Aorta (tissue), 5 donors: ENCODE measurements at places on chromosomes 6 and 20. TPM values are rescaled to one million over a fixed set of nuclear protein-coding genes. Genes with fewer than 3 reads are reported as not detected.

GRCh38 chr6:27672113-27672799 lies 199.4 kb upstream of the ZNF184 start:
- no peak for DNase-seq

DNA sequence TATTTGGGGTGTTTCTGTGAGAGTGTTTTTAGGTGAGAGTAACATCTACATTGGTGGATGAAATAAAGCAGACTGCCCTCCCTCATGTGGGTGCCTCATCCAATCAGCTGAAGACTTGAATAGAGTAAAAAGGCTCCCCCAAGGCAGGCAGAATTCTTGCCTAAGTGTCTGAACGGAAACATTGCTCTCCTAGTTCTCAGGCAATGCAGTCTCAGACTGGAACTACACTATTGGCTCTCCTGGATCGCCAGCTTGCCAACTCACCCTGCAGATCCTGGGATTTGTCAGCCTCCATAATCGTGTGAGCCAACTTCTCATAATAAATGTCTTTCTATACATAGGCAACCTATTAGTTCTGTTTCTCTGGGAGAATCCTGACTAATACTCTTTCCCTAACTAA lies 5.5 kb upstream of the TMEM170B start:
- DNase-seq = no peak

GRCh38 chr20:61720348-61720696 lies 345.4 kb downstream of the TAF4 start:
- DNase-seq = no peak

DNA sequence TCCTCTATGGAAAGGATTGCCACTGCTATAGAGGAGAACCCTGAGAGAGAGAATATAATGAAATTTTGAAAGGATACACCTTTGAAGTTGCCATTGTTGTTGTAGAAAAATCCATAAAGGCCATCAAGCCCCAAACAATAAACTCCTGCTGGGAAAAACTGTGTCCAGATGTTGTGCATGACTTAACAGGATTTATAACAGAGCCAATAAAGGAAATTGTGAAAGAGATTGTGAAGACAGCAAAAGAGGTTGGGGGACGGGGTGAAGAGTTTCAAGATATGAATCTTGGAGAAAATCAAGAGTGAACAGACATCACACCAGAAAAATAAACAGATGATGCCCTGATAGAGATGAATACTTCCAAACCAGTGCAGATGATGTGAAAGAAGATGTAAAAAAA lies 396.4 kb downstream of the BCKDHB start:
- DNase-seq = no peak

- no peak for DNase-seq
Measured at GRCh38 chr6:18820725-18821124, 433.6 kb downstream of the RNF144B start.

GRM1 gene
- 0.13 TPM for total RNA-seq

GRCh38 chr20:48056218-48056617 lies 270.9 kb upstream of the SULF2 start:
- DNase-seq = no peak

DNA sequence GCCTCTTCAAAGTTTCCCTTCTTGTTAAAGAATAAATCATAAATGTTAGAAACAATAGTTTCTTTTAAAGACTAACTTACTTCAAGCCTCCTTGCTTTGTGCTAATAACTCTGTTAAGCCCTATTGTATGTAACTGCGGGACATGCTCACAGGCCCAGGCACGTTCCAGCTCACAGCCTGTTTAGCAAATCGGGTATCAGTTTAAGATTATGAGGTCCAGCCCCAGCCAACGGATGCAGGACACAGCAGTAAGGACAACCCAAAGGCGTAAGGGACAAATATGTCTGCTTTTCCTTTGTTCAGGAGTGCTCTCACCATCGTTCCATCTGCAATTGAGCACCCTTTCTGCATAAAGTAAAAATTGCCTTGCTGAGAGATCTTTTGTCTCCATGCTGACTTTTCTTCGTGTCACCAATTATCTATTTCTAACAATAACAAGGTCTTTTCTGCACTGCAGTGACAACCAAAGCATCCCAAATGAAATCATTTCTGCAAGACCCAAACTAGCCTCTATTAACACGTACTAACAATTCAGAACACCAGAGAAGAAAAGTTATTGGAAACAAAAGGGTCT lies 1.4 kb downstream of the C6orf52 start:
- no peak for DNase-seq

VSX1 gene
- total RNA-seq = not detected

DNA sequence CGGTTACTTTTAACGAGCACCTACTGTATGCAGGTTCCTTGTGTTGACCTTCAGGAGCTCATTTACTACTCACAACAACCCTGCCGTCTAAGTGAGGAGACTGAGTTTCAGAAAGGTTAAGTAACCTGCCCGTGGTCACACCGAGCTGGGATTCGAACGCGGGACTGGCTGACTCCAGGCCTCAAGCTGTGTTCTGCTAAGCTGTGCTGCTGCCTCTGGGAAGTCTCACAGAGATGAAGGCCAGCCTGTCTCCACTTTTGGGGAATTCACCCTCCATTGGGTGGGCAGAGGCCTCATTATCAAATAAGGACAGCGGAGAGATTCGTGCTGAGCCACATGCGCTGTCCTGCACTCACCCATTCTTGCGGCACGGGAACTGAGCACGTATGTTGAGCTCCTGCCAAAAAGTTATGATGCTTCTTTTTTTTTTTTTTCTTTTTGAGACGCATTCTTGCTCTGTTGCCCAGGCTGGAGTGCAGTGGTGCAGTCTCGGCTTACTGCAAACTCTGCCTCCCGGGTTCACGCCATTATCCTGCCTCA lies 25.9 kb upstream of the MYT1 start:
- DNase-seq = peak; percentile 44

KCNB1 gene
- 2.0 TPM for total RNA-seq

FAM83B gene
- total RNA-seq = not detected

GRCh38 chr20:15154070-15154469 lies 816.7 kb upstream of the FLRT3 start:
- DNase-seq = no peak

DNA sequence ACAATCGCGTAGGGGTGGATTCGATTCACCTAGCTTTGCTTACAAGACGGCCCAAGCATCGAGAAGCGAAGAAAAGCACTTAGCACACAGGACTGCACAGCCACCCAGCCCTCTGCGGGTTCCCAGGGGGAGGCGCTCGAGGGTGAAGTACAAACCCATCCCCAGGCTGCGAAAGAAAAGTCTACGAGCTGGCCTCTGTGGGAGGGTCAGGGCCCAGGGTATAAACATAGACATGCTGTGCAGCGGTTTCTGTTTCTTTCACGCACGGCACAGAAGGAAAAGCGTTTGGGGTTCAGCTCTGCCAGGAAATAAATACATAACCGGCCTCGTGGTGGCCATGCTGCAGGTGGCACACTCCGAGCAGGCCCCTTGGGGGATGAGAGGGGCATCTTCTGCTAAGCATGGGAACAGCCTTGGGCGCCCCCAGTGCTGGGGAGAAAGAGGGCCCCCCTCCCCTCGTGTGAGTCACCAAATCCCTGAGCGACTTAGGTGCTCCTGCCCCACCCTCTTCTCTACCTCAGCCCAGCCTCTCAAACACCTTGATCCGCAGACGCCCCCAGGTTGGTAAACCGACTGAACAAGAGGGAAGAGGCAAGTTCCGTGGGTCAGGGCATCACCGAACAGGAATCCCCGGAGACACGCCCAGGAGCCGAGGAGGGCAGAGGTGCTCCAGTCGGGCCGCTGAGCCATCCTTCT lies 91.6 kb upstream of the RIPOR2 start:
- DNase-seq = no peak

DNA sequence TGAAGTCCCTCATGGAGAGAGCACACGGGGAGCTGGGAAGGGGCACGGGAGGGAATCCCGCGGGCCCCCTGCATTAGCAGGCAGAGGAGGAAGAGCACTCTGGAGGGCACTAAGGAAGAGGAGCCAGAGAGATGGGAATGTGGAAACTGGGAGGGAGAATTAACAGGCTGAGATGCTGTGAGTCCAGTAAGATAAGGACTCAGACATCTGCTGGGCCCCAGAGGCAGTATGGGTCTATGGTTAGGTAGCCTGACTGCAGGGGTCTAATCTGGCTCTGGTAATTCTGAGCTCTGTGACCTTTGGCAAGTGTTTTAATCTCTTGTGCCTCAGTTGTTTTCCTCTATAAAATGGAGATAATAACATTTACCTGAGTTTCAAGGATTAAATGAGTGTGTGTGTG lies 15.7 kb upstream of the SRSF3 start:
- DNase-seq = no peak

KCNK15 gene
- 5.0 TPM for total RNA-seq

- DNase-seq = no peak
Measured at GRCh38 chr20:7038029-7038428, 270.5 kb downstream of the BMP2 start.

DNA sequence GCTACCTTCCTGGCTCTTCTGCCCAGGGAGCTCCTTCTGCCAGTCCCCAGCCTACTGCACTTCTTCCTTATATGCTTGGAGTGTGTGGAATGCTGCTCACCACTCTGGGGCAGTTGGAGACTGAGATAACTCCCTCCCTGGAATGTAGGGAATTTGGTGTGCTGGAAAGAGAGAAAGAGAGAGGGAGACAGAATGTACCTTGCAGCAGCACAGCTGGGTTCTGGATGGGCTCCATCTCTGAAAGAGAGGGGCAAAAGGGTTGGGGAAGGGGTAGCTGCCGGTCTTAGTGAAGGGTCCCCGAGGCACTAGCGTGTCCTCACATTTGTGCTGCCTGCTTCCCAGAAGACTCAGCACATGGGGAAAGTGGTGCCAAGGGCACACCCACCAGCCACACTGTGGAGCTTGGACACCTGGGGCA lies 40.2 kb upstream of the DDR1 start:
- no peak for DNase-seq

MMP24 gene
- total RNA-seq = 1.2 TPM

MAP7 gene
- 3.3 TPM for total RNA-seq

DNA sequence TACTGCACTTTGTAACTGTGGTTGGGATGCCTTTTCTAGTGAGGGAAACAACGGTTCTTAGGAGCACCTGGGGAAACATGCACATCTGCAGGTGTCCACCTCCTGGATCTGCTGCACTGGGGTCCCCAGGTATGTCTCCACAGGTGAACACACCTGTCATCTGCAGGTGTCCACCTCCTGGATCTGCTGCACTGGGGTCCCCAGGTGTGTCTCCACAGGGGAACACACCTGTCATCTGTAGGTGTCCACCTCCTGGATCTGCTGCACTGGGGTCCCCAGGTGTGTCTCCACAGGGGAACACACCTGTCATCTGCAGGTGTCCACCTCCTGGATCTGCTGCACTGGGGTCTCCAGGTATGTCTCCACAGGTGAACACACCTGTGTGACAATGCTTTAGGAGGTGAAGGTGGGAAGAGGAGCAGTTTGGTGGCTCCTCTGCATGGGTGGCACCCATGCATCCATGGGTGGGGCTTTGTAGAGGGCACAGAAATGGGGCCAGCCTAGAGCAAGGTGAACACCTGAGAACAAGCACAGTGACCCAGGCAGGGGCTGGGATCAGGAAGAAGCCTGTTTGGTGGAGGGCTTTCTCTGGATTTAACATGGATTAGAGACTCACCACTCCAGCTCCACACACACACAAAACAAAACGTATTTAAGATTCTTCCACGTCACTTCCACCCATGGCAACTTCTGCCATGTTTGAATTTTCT lies 206.0 kb upstream of the CDH4 start:
- no peak for DNase-seq

PPIL6 gene
- total RNA-seq = 1.0 TPM

SLC17A3 gene
- total RNA-seq = not detected

BANF2 gene
- total RNA-seq = not detected

- DNase-seq = no peak
Measured at GRCh38 chr20:19780261-19780660, 22.2 kb downstream of the RIN2 start.

- no peak for DNase-seq
Measured at GRCh38 chr6:159104931-159105330, 60.1 kb upstream of the TAGAP start.

DNA sequence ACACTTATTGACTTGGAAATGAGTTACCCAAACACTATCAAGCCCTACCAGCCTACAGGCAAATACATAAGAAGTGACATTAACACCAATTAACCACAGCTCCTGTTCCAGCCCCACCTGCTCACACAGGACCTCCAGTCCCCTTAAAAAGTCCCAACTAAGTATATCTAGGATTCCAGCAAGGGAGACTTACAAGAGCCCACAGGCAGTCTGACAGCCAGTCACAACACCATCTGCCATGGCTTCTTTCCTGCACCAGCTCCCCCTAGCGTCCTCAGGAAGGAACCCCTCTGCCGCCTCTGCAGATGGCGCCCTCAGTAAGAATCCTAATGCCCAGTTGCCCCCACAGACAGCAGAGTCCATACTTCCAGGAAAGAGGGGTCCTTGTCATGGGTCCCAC lies 122.1 kb downstream of the HIVEP2 start:
- DNase-seq = no peak

GRCh38 chr6:128605961-128606360 lies 85.6 kb upstream of the PTPRK start:
- no peak for DNase-seq
